ENCODE measurements at places on chromosomes 3 and 15. TPM values are rescaled to one million over a fixed set of nuclear protein-coding genes. Genes with fewer than 3 reads are reported as not detected.

The PHLDB2 gene
- 109 TPM for total RNA-seq

- DNase-seq, result peak; percentile 57
These were observed 52.6 kb upstream of the ATP11B start for GRCh38 chr3:182740710-182741109.

The RAB43 gene
- 18.9 TPM for total RNA-seq

DNA sequence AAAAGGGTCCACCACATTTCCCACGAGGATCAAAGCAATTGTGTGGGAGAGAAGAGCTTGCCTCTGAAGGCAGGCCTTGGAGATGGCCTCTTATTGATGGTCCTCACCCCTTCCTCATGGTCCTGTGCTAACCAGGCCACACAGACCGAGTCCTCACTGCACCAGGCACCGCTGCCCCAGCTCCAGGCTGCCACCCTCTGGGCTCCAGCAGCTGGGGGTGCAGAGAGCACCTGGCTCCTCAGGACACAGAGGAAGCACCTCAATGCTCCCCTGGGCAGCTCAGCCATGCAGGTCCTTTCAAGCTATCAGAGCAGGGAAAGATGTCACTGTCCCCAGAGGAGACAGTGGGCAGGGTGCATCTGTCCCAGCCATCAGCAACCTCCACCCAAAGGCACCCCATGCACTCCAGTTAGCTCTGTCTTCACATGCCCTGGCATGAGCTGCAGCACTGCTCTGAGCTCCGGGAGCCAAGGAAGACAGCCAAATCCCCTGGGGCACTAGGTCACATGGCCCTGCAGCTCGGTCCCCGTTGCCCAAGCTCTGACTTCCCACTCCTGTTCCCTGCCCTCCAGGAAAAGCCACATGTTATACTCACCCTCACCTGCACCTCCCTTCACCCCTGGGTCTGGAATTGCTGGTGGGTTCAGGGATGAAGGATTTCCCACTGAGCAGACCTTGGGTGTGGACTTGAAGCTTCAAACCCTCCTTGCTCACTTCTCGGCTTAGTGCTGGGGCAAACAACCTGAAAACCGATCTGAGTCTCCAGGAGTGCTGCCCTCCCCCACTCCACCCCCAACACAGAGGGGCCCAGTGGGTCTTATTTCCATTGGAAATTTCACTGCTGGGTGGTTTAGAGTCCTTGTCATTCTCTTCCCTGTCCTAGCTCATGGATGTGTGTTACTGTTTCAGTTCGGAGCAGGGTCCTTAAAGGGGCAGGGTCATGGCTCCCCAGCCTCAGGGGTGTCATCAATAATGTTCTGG is 32.6 kb downstream of the ALS2CL start:
- peak; percentile 60 for DNase-seq

DNA sequence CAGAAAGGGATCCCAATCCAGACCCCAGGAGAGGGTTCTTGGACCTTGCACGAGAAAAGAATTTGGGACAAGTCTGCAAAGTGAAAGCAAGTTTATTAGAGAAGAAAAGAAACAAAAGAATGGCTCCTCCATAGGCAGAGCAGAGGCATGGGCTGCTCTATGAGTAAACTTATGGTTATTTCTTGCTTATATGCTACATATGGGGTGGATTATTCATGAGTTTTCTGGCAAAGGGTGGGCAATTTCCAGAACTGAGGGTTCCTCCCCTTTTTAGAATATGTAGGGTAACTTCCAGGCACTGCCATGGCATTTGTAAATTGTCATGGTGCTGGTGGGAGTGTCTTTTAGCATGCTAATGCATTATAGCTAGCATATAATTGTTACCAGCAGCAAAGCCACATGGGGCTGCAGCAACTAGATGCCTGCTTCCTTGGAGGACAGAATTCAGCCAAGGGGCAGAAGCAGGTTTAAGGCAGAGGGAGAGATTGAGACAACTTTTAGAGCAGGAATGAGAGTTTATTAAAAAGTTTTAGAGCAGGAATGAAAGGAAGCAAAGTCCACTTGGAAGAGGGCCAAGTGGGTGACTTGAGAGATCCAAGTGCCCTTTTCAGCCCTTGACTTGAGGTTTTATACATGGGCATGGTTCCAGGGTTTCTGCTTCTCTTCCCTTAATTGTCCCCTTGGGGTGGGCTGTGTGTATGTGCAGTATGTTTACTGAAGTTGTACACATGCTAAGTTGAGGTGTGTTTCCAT is 41.3 kb downstream of the METTL6 start:
- no peak for DNase-seq

GRCh38 chr3:119173325-119173724 is at the start of gene UPK1B:
Gene UPK1B (plus strand): TSS chr3:119173598. CDS start chr3:119186742, 13,144 bp downstream.
- no peak for DNase-seq

DNA sequence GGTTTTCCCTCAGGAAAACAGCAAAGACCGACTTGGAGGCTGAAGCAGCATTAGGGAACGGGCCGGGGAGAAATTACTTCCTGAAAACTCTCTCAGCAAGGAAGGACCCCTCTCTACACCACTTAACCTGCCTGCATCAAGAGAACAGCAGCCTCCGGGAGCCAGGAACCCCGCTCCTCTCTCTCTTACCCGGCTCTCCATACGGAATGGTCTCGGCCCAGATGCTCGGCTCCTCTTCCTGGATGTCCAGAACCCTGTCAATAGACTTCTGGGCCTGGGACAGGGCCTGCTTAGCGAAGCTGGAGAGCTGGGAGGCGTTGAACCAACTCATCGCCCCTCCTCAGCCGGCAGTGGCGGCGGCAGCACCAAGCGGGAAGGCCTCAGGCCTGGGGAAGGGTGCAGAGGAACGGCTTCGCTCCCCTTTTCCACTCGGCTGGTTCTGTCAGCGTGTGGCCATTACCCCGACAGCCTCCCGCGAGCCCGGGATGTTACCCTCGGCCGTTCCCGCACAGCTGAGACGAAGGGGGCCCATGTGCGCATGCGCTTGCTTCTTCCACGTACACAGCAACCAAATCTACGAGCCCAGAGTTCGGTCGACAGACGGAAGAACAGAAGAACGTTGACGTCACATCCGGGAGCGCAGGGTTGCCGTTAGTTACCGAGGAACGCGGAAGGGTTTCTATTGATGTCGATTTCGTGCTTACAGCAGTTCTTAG is at the start of gene TMF1:
TMF1 (minus strand) TSS at position 578 of the 716 bp plus-strand sequence; CDS start at position 331, 247 bp downstream.
- peak; percentile 98 for DNase-seq

- no peak for DNase-seq
These were observed 89.0 kb upstream of the TPM1 start for GRCh38 chr15:62953496-62954045.

DNA sequence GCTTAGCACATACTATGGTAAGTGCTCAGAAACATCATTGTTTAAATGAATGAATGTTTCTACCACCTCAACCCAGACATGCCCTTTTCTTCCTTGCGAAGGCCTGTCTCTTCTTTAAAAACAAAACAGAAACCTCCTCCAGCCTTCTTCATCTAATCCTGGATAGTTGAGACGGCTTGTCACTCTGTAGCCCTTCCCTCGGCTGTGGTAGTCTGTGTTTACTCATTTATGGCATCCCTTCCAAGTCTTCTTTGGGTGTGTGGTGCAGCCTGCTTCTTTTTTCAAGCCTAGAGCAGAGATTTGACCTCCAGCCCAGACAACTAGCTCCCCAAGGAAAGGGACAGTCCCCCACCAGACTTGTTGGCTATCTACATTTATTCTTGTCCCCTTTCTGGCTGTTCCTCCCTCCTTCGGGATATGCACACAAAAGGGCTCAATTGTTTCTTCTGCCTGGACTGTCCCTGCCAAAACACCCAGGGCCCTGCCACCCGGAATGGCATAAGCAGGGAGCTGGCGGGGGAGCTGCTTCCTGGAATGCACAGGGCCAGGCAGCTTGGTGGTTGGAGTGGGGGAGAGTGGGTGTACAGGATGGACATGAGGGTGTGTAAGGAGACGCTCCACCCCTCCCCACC is 67.8 kb downstream of the ITGA11 start:
- DNase-seq, result no peak

DNA sequence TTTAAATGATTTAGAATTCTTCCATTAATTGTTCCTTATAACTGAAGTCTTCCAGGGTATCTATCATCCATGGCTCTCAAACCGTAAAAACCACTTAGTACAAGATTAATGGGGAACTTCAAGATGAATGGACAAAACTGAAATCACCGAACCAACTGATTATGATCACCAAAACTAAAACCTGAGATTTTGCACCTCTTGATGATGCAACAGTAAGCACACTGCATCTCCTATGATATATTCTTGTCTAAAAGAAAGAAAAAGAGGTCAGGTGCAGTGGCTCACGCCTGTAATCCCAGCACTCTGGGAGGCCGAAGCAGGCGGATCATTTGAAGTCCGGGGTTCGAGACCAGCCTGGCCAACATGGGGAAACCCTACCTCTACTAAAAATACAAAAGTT is 3.6 kb upstream of the ISY1 start:
- no peak for DNase-seq

DNA sequence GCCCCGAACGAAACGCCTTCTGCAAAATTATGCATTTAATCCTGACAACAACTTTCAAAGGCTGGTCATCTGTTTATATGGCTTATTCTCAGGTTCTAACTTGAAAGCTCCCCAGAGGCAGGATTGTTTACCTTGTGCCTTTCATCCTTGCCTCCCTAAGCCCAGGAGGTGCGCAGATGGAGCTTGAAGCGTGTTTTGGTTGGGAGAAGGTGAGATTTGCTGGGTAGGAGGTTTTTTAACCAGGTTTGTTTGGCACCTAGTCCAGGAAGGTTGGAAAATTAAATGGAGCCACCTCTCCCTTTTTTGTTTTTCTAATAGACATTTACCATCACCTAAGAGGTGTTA is 675 bp downstream of the TSEN2 start:
- DNase-seq, result no peak

The AGBL1 gene
- not detected for total RNA-seq

- DNase-seq, result no peak
These were observed 38.9 kb downstream of the ABI3BP start for GRCh38 chr3:100954199-100954935.

DNA sequence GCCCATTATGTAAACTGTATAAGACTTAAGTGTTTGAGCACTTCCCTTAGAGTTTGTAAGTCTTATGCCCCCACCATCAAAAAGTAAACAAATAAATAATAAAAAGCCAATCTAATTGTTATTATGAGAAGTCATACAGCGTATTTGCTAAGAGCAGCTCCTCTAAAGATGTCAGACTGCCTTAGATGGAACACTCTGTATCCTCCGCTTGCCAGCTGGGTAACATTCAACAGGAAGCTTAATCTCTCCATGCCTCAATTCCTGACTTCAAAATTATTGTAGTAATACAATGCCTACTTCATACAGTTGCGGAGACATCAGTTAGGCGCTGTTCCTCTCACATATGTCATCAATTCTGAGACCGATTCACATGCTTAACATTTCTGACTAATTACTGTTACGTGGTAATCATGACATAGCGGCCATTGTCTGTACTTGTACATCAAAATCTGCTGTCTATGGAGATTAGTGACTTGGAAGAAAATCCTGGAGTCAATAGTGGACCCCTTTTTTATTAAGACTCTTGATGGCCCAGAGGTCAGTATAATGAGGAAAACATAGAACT is 417.7 kb downstream of the LPP start:
- no peak for DNase-seq

- no peak for DNase-seq
These were observed 35.8 kb upstream of the CHST2 start for GRCh38 chr3:143083781-143084180.

The ADIPOQ gene
- not detected for total RNA-seq

GRCh38 chr3:112119962-112120836 is 12.8 kb downstream of the GCSAM start:
- DNase-seq, result no peak

DNA sequence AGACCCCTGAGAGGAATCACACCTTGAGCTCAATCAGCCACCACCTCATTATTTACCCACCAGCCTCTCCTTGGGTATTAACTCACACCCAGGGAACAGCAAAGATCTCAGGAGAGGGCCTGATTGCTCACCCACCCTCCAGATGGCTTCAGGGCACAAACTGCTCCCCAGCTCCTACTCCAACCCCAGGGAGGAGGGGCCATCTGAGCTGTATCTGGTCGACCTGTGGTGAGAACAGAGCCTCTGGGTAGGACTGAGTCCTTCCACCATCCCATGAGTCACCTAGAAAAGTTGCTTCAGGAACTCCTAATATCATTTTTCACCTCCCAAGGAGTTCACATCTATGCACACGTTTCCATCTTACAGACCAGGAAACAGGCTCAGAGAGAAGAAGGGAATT is 44.8 kb upstream of the HES1 start:
- peak; percentile 100 for DNase-seq

The RUBCN gene
- 35.5 TPM for total RNA-seq

GRCh38 chr3:195580744-195581443 is 2.8 kb downstream of the APOD start:
- DNase-seq, result no peak

DNA sequence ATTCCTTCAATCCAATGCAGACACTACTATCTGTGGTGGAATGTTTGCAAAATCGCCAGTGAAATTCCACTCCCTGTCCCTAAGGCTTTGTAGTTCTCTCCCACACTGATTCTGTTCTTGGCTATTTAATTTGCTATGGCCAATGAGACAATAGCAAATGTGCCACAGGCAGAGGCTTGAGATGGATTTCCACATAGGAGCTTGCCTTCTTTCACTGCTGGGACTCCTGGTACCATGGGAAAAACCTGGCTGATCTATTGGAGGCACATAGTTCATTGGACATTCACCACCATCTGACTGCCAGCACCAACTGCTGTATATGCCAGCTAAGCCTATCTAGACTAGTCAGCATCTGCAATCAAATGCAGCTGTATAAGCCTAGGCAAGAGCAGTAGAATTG is 103.8 kb downstream of the NR1D2 start:
- DNase-seq, result peak; percentile 38

The CCR3 gene
- total RNA-seq, result not detected

The RSL24D1 gene
- total RNA-seq, result 167 TPM

The TRIM42 gene
- total RNA-seq, result not detected

DNA sequence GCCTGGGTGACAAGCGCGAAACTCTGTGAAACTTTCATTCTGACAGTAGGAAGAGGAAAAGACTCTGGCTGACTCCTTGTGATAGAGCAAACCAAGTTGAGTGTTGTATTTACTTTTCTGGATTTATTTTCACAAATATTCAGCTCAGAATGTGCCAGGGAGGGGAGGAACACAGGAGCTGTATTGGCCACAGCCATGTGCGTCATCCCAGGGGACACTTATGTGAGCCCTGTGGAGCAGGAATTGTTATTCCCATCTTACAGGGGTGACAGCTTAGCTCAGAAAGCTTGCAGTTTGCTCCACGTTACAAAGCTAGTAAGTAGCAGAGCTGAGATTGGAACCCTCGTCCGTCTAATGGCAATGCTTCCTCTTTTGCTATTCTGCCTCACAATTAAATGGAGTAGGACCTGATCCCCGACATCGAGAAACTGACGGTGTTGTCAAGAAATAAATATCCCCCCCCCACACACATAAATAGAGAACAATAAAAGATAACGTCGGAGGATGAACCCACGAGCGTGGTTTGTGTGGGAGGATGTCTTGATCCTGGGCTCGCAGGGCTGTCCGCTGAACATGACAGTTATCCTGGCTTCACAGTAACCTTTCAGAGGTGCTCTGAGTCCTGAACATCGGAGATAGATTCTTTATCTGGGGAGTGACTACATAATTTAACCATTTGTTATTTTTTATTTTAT is 151.6 kb upstream of the CTDSPL start:
- no peak for DNase-seq

The LDHAL6B gene
- total RNA-seq, result not detected

- DNase-seq, result no peak
These were observed 6.8 kb downstream of the EDEM1 start for GRCh38 chr3:5194341-5194740.

The PLCL2 gene
- total RNA-seq, result 0.51 TPM

- no peak for DNase-seq
These were observed 77.6 kb downstream of the CORO2B start for GRCh38 chr15:68656438-68656739.

All from MCF 10A (cell line).